ENCODE measurements at places on chromosomes 6 and 20.
A peak's percentile ranks its signal among the peaks of the same experiment; 100 is the strongest.

- DNase-seq, result no peak
Measured at GRCh38 chr6:155216312-155217046, 47.3 kb upstream of the CLDN20 start.

DNA sequence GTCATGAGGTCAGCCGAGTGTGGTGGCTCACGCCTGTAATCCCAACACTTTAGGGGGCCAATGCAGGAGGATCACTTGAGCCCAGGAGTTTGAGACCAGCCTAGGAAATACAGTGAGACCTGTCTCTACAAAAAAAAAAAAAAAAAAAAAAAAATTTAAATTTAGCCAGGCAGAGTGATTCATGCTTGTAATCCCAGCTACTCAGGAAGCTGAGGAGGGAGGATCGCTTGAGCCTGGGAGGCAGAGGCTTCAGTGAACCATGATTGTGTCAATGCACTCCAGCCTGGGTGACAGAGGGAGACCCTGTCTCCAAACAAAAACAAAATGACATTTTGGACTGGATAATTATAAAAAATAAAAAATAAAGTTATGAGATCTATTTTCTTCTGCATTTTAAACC lies 56.2 kb downstream of the ADGRF1 start:
- DNase-seq, result no peak

DNA sequence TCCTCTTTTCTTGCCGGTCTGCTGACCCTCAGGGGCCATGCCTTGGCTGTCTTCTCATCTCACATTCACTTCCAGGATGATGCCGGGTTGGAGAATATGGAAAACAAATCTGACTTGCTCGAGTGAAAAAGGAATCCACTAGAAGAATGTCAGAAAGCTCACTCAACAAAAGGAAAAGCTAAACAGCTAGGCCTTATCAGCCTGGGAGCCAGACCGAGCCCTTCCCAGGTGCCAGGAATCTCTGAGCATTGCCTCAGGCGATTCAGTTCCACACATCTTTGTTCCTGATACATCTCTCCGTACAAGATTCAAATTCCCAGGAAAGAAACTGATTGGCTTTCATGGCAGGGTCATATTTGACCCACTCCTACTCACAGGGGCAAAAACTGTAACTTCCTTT lies 9.2 kb upstream of the OSER1 start:
- DNase-seq, result no peak

DNA sequence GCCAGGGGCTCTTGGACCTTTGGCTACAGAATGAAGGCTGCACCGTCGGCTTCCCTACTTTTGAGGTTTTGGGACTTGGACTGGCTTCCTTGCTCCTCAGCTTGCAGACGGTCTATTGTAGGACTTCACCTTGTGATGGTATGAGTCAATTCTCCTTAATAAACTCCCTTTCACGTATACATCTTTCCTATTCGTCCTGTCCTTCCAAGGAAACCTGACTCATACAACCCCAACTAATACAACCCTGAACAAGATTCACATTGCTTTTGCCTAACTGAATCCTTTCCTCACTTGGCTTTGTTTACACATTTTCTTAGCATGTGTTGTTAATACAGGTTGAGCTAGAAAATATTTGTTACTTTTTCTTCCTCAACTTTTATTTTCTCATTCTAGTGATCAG lies 21.9 kb downstream of the TBXT start:
- no peak for DNase-seq

- no peak for DNase-seq
Measured at GRCh38 chr6:141580988-141581552, 551.7 kb upstream of the GJE1 start.

DNA sequence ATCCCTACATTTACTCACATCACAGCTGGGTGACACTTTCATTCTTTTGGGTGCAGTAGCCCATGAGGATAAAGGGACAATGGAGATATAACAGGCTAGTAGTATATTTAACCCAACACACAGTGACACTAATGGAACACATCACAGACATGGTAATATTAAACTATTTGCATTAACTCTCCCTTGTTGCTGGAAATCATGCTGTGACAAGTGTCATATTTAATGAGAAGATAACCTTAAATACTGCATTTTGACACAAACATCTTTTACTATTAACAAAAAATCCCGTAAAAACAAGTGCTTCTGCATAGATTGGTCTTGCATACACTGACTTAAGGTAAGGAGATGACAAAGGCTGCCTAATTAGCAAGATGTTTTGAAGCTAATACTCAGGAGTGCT lies 45.5 kb downstream of the CNR1 start:
- no peak for DNase-seq

- DNase-seq, result peak; percentile 5
Measured at GRCh38 chr6:6090861-6091607, 84.3 kb upstream of the NRN1 start.

DNA sequence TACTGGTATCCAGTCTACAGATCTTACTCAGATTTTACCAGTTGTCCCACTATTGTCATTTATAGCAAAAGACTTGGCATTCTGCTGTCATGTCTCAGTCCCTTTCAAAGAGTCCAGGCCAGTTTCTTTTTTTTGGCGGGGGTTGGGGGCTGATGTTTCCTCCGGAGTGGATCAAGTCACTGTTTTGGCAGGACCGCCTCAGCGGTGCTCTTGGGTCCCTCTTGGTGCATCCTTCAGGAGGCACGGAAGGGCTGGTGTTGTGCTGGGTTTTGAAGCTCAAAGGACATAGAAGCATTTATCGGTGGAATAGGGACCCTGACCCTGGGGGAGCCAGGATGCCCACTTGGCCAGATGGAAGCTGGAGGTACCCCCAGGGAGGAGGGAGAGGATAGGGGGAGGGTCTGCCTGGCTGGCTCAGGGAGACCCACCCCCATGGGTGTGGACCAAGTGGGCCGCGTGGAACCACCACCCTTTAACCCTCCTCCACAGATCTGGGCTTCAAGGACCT lies 10.8 kb downstream of the RBCK1 start:
- no peak for DNase-seq

- DNase-seq, result no peak
Measured at GRCh38 chr6:128067446-128068118, 166.7 kb upstream of the THEMIS start.

GRCh38 chr20:24378661-24379483 lies 90.6 kb upstream of the SYNDIG1 start:
- no peak for DNase-seq

DNA sequence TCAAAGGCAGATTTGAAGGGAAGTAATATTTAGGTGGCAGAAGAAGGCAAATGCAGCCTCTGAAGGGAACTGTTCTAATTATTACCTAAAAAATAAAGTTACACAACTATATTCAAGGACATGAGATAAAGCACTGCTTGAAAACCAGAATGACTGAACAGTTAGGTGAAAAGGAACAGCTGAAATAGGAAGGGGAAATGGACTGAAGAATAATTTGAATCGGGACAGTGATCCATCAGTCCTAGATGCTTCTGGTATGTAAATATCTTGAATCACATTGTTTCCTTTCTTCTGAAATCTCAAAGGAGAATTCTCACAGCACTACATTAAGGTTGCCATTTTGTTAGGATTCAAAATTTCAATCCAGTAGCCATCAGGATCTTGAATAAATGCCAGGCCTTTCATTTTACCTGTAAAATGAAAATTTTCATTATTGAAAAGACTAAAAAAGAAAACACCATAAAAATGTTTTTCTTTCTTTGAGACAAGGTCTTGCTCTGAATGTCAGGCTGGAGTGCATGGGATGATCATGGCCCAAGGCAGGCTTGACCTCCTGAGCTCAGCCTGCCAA lies 25.9 kb downstream of the GLO1 start:
- no peak for DNase-seq

DNA sequence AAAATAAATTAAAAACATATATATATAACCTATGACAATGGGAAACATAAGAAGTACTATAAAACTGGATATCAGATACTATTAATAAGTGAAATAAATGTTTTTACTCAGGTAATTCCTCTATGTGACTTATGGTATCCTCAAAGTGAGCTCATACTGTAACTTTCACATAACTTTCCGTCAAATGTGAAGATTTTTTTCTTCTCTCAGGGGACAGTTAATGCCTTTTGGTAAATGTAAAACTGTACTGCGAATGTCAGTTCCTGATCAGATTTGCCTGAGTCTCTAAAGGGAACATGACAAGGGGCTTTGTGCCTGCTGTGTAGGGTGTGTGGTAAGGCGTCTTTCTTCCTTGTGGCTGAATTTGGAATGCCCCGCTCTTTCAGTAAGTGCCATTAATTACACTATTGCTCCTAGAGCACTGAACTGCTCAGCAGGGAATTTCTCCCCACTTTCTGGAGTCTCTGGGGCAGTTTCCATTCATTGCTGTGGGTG lies 271.8 kb downstream of the PRL start:
- no peak for DNase-seq

GRCh38 chr20:37693242-37693634 lies 592 bp upstream of the CTNNBL1 start:
- no peak for DNase-seq

DNA sequence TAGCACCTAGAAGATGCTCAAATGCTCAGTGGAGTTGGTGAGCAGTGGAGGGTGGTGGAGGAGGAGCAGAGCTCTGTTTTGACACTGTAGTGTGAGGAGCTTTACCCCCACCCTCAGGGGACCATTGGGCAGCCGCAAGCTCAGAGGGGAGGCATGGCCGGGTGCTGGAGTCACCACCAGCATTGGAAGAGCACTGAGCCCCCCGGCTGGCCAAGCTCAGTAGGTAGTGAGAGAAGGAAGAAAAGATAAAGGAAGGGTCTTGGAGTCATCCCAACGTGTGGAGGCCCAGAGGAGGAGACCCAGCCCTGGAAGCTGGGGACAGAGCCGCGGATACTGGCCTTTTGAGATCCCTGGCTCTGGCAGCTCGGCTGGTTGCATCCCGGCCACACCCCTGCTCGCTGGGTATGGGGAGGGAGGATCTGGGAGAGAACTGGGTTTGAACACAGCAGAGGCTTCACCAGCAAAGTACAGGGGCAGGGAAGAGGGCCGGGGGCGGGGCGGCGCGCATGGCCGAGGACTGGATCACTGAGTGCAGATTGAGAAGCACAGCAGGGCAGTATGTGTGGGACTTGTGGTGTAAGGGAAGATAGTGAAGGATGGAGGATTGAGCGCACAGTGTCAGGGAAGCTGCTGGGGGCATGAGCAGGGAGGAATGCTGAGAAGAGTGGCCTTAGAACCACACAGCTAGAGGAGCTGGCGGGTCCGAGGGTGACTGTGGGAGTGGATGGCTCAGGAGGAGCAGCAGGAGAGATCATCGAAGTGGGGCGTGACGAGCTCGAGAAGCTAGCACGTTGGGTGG lies 24.4 kb downstream of the SYNDIG1 start:
- DNase-seq, result no peak

Measured in activated CD4-positive, alpha-beta T cell treated with anti-CD3 and anti-CD28 coated beads, Interleukin-10, Interleukin-2, amounts not matched to agents 100 ng/mL and 50 ng/mL, durations not matched to agents 16 hours and 8 hours (primary cell).